ENCODE measurements at places on chromosomes 3 and 15.

GRCh38 chr15:34239151-34239808 is 14.5 kb downstream of the EMC4 start:
- peak; percentile 52 for DNase-seq

DNA sequence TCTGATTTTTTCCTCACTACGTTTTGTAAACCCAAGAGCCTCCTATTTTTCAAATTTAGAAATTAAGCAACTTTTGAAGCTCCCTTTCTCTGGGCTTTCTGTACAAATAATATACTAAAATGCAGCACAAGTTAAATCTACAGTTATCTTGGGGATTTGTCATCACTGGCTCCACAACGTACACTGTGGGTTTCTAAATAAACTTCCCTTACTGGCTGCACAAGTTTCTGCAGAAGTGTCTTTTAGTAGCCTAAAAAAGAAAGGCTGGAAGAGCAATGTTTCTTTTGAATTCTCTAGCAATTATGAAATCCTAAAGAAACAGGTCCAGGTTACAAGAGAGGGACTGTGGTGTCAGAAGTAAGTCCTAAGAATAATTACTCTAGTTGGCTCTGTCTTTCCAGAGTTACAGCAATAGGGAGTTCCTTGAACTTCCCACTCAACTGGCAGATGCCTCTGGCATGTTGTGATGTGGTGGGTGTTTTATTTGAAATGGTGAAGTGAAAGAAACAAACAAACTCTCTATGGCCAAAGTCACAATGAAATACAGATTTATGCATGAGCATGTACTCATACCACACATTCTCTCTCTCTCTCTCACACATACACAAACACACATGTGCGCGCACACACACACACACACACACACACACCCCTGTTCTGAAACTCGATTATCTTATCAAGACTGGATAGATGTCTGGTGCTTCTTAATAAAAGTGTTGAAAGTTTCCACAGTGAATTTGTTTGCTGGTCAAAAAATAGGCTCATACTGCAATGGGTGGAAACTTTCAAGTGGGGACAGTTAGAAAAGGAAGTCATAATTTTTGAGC is 198.2 kb downstream of the SSR3 start:
- DNase-seq, result no peak

- no peak for DNase-seq
These were observed 32.7 kb downstream of the PTH1R start for GRCh38 chr3:46910166-46910760.

GRCh38 chr3:79766496-79767193 is 1.2 kb downstream of the ROBO1 start:
- DNase-seq, result no peak

DNA sequence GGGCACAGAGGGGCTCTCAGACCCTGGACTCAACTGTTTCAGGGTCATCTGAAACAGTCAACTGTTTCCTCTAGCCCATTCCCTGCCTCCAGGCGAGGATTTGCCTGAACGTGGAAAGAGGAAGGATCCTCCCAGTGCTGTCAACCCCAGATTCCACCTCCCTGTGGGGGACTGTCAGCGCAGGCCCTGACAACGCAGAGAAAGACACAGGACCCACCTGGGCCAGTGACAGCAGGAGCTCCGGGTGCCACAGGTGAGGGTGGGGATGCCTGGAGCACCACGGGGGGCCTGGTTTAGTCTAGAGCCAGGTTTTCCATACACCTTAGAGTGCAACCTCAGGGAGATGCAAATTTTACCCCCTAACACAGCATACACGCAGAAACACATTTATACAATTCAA is 19.5 kb upstream of the LAMP3 start:
- DNase-seq, result no peak

GRCh38 chr3:128681369-128681829 is 30.8 kb upstream of the RPN1 start:
- DNase-seq, result no peak

- no peak for DNase-seq
These were observed 11.1 kb upstream of the MBNL1 start for GRCh38 chr3:152257563-152258035.

GRCh38 chr3:131544557-131544956 is 41.8 kb upstream of the MRPL3 start:
- no peak for DNase-seq

DNA sequence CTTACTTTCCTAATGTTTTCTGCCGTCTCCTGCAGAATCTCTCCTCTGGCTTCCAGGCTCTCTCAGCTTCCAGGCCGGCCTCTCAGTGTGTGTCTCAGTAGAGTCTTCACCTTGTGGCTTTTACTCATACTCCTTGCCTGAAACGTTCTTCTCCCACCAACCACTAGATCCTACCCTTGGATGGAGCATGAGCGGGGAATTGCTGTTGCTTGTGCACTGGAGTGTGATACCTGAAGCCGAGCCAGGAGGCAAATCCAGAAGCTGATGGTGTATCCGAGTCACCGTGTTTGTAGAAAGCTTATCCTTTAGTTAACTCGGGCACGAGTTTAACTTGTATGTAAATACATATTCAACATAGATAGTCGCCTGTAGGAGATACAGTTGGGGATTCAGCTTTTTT is 285.0 kb upstream of the C2CD4B start:
- no peak for DNase-seq

DNA sequence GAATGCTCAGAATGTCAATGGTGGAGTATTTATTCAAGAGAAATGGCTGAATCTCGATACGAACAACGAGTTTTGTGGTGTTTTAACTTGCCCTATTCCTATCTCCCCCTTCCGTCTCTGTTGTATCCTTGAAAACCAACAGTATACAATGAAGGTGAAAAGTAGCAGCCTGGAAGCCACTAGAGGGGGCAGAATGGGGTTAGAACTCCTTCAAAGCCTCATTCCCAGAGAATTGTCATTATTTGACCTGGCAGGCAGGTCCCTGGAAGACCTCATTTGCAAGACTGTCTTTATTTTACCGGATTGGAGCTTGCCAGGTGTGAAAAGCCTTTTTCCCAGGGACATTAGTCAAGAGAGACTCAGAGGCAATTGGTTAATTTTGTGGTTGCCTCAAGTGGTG is 139.4 kb downstream of the LRRC28 start:
- DNase-seq, result no peak

DNA sequence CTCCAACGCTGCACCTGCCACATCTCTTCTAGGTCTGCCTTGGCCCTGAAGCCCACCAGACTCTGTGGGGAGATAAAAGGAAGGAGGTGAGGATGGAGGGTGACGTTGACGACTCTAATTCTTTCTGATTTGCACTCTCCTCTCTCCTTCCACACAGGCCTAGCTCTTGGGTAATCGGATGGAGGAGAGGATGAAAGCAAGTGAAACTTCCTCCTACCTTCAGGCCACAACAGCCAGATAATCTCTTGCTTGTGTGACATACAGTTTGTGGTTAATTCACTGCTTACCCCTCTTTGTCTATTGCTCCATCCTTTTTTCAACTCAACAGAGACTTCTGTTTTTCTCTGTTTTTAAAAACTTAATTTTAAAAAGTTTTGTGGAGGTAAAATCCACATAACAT is 208.1 kb downstream of the SV2B start:
- no peak for DNase-seq

GRCh38 chr3:65226287-65226686 is 538.5 kb upstream of the ADAMTS9 start:
- no peak for DNase-seq

GRCh38 chr15:42108189-42108588 is 13.8 kb upstream of the PLA2G4D start:
- DNase-seq, result peak; percentile 44

DNA sequence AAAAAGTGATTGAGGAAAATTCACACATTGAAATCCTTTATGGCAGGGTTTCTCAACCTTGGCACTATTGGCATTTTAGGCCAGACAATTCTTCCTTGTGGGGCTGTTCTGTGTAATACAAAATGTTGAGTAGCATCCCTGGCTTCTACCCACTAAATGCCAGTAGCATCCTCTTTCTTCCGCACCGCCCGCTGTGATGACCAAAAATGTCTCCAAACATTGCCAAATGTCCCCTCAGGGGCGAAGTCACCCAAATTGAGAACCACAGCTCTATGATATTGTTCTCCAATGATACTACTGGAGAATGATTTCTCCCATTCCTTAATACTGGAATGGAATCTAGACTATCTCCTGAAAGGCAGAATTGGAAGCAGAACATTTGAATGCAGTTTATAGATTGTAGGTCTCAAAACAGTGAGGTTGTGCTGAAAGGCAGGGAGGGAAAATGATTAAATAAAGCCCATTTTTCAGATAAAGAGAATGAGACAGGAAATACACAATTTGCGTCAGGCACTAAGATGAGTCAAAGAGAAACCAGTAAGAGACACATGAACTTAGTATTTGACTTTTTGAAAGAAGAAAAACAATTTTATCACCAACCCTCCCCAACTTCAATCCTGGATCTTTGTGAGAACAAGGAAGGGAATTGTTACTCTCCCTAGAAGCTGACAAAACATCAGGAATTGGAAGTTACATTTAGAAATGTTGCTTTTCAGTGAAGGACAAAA is 101.6 kb upstream of the TNIK start:
- DNase-seq, result no peak

GRCh38 chr3:62601238-62602070 is 228.1 kb upstream of the FEZF2 start:
- DNase-seq, result no peak

- no peak for DNase-seq
These were observed 39.3 kb downstream of the CCR1 start for GRCh38 chr3:46168583-46169345.

- no peak for DNase-seq
These were observed 71.6 kb downstream of the ABTB1 start for GRCh38 chr3:127744253-127744815.

GRCh38 chr3:20066079-20066478 is 25.8 kb downstream of the KAT2B start:
- no peak for DNase-seq

DNA sequence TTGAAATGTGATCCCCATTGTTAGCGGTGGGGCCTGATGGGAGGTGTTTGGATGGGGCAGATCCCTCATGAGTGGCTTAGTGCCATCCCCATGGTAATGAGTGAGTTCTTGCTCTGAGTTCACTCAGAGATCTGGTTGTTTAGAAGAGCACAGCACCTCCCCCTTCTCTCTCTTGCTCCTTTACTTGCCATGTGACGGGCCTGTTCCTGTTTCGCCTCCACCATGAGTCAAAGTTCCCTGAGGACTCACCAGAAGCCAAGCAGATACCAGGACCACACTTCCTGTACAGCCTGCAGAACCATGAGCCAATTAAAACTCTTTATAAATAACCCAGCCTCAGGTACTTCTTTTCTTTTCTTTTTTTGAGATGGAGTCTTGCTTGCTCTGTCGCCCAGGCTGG is 46.6 kb downstream of the ANP32A start:
- DNase-seq, result no peak

- no peak for DNase-seq
These were observed 24.5 kb upstream of the GMNC start for GRCh38 chr3:190886945-190887344.

GRCh38 chr3:34858067-34858660 is 781.2 kb upstream of the ARPP21 start:
- no peak for DNase-seq

DNA sequence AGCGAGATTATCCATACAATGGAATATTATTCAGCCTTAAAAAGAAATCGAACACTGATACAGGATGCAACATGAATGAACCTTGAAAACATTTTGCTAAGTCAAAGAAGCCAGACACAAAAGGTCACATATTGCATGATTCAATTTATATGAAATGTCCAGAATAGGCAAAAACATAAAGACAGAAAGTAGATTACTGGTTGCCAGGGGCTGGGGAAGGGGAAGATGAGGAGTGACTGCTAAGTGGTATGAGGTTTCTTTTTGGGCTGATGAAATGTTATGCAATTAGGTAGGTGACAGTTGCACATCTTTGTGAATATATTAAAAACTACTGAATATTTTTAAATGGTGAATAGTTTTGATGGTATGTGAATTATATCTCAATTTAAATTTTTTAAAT is 38.3 kb downstream of the LRRFIP2 start:
- DNase-seq, result no peak

DNA sequence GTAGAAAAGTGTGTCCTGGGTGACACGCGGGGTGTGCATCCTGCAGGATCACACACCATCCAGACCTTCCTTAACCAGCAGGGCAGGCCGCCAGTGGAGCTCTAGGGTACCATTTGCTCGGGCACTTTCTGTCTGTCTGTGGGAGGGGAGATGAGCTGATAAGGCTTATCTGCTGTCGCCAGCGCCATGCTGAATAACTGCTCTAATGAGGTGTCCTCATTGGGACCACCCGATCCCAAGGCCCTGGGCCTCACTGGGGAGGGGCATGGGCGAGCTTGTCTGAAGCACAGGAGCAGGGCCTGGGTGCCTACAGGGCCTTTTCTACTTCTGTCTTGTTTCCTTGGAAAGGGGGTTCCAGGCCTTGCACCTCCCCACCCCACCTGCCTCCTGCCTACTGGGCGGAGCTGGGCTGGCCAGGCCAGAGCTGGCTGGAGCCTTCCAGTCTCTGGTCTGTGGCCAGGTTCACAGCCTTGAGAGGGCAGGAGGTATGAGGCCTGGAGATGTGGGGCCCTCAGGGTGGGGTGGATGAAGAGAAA is 2.5 kb upstream of the GATA2 start:
- no peak for DNase-seq

GRCh38 chr3:39211332-39212130 is 19.1 kb upstream of the XIRP1 start:
- DNase-seq, result no peak

- DNase-seq, result no peak
These were observed 66.6 kb upstream of the TBC1D5 start for GRCh38 chr3:17808994-17809393.

DNA sequence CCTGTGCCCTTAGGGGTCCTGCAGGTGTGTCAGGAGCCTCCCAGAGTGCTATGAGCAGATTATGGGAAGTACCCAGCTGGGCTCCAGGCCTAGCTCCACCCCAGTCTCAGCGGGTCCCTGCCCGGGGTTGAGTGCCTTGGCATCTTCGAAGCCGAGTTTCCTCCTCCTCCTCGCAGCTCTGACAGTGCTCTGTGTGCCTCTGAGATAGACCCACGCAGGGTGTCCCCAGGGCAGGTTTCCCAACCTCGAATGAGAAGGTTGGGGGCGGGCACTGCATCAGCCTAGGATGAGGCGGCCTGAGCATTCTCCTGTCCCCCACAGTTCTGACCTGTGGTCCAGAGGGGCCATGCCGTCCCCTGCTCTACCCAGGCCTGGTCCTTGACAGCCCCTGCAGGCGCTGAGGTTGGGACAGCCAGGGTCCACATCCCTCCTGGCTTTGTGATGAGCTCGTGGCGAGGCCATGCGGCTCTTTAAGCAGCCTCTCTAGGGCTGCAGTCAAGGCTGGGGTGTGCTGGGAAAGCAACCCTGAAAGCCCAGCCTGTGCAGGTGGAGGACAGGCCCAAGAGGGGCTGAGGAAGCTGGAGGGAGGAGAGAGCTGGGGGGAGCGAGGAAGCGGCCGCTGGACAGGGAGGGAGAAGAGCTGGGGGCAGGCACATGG is 20.2 kb upstream of the SKOR1 start:
- DNase-seq, result no peak

- no peak for DNase-seq
These were observed 219.8 kb downstream of the ULK4 start for GRCh38 chr3:41742121-41742520.

DNA sequence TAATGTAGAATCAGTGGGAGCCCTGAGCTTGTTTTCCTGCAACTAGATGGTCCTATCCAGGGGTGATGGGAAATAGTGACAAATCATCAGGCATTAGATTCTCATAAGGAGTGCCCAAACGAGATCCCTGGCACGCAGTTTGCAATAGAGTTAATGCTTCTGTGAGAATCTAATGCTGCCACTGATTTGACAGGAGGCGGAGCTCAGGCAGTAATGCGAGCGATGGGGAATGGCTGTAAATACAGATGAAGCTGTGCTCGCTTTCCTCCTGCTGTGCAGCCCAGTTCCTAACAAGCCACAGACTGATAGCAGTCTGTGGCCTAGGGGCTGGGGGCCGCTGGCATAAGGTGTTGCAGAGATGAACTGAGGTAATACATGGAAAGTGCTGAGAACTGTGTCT is 28.3 kb upstream of the TMEM42 start:
- DNase-seq, result no peak

- no peak for DNase-seq
These were observed 66.4 kb downstream of the BCHE start for GRCh38 chr3:165770781-165771180.
